ENCODE measurements at places on chromosomes 5 and 9. TPM values are rescaled to one million over a fixed set of nuclear protein-coding genes. Genes with fewer than 3 reads are reported as not detected.

Gene NR2F1
- 17.1 TPM for total RNA-seq

Gene NIPAL4
- not detected for total RNA-seq

- DNase-seq = peak; percentile 59
Measured at GRCh38 chr5:24773261-24773660, 128.5 kb upstream of the CDH10 start.

DNA sequence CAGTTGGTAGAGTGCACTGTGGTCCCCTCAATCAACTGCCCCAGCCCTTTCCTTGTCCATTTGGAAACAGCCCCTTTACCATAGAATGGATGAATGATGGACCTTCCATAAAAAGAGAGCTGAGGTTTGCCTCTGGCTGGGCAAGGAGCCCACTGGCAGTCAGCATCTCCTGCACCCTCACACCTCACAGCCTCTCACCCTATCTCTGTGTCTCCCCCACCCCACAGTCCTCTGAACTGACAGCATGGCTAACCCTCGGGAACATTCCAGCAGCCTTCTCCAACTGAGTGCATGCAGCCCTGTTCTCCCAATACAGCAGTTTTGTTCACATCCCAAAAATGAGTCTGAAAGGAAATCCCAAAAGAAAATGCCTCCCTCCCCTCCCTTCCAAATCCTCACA lies 51.7 kb downstream of the RETREG1 start:
- DNase-seq = no peak

- no peak for DNase-seq
Measured at GRCh38 chr9:28967226-28967625, 1393.9 kb upstream of the C9orf72 start.

GRCh38 chr9:135489188-135489906 lies 9.8 kb downstream of the PPP1R26 start:
- DNase-seq = no peak

Gene ASB6
- 22.9 TPM for total RNA-seq

All from GM23248 (cell line).